PC-9 (cell line): ENCODE measurements at places on chromosomes 2 and 18. TPM values are rescaled to one million over a fixed set of nuclear protein-coding genes. Genes with fewer than 3 reads are reported as not detected.

The ALPI gene
- not detected in 2 replicates for total RNA-seq

The NEU4 gene
- total RNA-seq: 0.90 and 0.92 TPM in 2 replicates

The MATN3 gene
- total RNA-seq: 1.0 and 1.9 TPM in 2 replicates

GRCh38 chr2:114724454-114724853 lies 282.0 kb downstream of the DPP10 start:
- no peak for DNase-seq
- no peaks in the 10 kb centered on the region for H3K27me3 ChIP-seq
- H3K36me3 ChIP-seq: no peaks in the 10 kb centered on the region
- H3K27ac ChIP-seq: no peak overlapping the region
- no peak overlapping the region for H3K4me3 ChIP-seq

DNA sequence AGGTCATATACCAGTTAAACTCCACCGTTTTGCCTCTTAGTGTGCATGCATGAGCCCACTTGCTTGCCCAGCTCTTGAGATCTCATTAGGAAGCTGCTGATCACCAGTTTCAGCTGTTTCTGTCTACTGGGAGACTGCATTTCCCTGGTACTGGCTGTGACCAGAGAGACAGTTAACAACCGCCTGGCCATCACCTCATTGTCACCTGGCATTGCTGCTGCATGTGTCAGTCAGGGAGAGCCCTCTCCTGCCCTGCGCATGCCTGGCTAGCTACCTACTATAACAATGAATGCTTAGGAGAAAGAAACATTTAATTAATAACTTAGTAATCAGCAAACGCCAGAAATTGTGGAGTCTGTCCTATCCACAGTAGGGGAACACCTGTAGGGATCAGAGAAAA lies 265.8 kb upstream of the CYRIA start:
- H3K36me3 ChIP-seq: no peaks in the 10 kb centered on the region
- no peaks in the 10 kb centered on the region for H3K4me1 ChIP-seq
- no peaks in the 10 kb centered on the region for H3K27me3 ChIP-seq
- DNase-seq: no peak
- H3K27ac ChIP-seq: no peak overlapping the region
- H3K4me3 ChIP-seq: no peak overlapping the region

DNA sequence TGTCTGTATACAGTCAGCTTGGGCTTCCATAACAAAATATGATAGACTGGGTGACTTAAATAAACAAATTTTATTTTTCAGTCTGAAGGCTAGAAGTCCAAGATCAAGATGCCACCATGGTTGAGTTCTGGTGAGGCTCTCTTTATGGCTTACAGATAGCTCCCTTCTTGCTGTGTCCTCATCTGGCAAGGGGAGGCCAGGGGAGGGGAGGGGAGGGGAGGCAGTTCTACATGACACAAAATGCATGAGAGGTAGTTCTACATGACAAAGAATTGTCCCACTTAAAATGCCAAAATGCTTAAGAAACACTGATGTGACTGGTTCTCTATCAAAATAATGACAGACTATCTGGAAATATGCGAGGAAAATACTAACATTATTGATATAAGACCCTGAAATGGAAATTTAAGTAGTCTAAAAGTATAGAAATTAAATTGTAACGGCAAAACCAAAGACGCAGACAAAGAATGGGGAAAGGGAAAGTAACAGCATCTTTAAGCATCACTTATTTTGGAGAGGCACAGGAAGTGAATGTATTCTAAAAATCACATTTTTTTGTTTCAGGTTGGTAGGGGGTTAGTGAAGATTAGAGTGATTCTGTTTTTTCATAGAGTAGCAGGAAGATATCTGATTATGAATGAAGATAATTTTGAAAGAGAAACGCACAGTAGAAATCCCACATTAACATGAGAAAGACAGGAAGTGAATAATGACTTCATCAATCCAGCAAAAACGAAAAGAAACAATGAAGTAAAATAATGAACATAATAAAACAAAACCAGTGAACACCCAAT lies 131.4 kb downstream of the STRN start:
- no peak for DNase-seq
- no peak overlapping the region for H3K27ac ChIP-seq
- no peaks in the 10 kb centered on the region for H3K27me3 ChIP-seq
- H3K4me3 ChIP-seq: no peak overlapping the region
- no peaks in the 10 kb centered on the region for H3K4me1 ChIP-seq

- no peak overlapping the region for H3K4me3 ChIP-seq
- H3K4me1 ChIP-seq: no peaks in the 10 kb centered on the region
- H3K27ac ChIP-seq: no peak overlapping the region
- H3K27me3 ChIP-seq: no peaks in the 10 kb centered on the region
- H3K36me3 ChIP-seq: no peaks in the 10 kb centered on the region
These were observed 4.8 kb upstream of the STAT4 start for GRCh38 chr2:191155608-191156071.

- DNase-seq: no peak
- H3K27me3 ChIP-seq: no peaks in the 10 kb centered on the region
These were observed 7.8 kb downstream of the SULT1C4 start for GRCh38 chr2:108385411-108386071.
